ENCODE measurements at places on chromosomes 1 and 21.

DNA sequence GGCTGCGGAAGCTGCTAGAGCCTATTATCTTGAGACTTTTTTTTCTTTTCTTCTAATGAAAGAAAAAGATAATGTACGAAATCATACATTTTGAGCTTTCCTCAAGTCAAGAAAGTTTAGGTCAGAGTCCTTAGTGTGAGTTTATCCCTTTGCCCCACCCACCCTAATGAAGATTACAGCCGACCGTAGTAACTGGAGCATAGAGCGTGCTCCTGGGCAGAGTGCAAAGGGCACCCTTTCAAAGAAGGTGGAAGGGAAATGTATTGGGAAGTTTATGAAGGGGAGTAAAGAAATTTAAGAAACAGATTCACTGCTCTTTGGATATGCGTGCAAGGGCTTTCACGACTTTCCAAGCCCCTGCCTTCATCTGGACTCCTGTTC lies 17.2 kb downstream of the GNG12 start:
- DNase-seq, result no peak

GRCh38 chr1:116873680-116874271 lies 35.9 kb upstream of the PTGFRN start:
- no peak for DNase-seq

- no peak for DNase-seq
These were observed 1.4 kb downstream of the PEA15 start for GRCh38 chr1:160206421-160207117.

DNA sequence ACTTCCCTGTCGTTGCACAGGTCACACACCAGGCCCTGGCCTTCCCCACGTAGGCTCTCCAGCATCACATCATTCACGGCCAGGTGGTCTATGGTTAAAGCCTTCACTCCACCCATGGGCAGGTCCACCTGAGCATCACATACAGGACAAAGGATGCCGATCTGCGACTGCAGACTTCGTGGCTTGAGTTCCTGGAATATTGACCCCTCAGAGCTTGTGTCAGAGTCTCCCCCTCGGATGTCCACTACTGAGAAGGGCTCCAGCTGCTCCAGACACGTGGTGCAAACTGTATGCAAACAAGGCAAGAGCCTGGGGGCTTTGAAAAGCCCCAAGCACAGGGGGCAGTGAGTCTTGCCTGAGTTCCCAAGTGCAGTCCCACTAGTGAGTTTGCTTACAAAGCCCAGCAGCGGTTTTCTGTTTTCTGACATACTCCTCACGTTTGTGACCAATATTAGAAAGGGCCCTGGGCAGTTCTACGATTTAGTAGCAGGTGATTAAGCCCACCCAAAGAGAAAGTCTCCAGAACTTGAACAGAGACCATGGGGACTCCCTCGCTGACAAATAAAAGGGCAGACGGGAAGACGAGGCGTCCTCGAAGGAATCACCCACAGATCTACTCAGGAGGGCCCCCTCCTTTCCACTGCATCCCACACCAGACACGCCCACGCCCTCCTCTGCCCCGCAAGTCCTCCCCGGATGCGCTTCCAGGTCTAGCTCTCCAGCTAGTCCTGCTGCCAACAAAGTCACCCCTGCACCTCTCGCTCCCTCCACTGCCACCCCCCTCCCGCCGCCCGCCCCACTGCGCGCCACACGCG lies 568 bp downstream of the TRIM45 start:
- no peak for DNase-seq

DNA sequence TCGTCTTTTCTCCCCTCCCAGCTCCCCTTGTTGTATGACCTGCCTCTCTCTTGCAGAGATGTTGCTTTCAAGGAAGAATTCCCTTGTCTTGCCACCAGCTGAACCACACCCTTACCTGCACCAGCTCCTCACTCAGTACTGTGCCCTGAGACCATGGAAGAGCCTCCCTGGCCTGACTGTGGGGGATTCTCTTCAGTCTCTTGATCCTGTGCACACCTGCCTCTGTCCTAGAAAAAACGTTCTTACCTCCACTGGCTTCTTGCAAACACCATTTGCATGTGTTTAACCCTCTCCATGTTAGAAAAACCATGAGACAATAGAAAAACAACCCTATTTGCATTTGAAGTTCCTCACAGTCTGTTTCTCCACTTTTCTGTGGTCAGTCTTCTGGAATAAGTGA lies 43.3 kb upstream of the FCRL4 start:
- DNase-seq, result no peak

DNA sequence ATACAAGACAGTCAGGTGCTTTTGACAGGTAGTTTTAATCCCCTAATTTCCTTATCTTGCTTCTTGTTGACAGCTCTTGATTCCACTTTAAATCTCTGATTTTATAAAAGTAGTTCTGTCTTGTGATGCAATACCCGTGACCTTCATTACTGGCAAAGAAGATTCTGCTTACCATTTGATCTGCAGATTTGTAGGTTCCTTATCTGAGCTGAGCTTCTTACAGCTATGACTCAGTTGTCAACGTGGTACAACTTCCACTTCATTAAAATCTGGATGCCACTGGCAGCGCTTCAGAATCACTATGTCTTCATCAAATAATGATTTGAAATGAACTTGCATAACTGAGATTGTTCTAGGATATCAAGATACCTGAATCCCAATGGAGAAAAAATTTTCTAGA lies 543.6 kb upstream of the B3GALT2 start:
- no peak for DNase-seq

GRCh38 chr1:64965366-64966157 lies 787 bp downstream of the JAK1 start:
- peak; percentile 77 for DNase-seq

DNA sequence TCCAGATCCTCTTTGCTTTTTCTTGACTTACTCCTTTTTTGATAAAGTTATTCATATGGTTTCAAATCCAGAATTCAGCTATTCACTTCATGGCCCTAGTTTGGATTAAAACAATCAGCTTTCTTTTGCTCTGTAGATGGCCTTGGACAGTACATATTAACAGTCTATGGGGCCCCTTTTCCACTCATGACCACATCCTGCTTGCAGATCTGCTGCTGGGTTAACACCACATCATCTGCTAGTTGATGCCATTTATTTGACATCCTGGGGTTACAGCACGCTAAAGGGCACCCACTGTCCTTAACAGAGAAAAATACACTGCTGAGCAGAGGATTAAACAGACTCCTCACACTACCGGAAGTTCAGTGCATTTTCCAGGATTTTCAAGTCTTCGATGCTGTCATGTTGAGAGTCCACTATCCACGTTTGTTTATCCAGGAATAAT lies 941 bp upstream of the IFI16 start:
- DNase-seq, result no peak

DNA sequence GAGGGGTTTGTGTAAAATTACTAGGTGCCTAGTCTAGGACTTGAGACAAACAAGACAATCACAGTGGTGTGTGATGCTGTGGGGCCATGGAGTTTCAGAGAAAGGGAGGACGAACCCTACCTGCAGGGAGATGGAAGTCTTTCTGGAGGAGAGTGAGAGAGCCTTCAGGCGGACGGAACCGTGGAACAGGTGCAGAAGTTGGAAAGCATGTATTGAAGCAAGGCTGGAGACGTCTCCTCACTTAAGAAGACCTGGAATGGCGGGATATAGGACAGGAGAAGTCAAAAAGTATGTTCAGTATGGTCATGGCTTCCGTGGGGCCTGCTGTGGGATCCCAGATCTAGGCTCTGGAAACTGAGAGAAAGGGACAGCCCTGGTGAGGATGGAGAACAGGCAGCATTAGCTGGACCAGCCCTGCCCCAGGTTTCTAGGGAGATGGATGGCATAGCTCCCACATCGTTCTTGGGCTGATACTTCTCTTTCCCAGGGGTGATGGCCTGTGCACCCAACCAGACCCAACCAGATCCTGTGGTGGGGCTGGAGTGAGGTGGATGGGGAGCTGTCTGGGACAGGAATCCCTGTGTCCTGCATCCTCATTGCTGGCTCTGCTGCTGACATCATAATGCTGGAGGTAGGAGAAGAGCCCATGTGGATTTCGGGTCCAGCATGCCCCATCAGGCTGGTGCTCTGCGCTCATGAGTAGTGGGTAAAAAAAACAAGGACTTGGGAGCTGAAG lies 15.0 kb upstream of the LRP8 start:
- peak; percentile 28 for DNase-seq

- DNase-seq, result no peak
These were observed 23.8 kb downstream of the PTTG1IP start for GRCh38 chr21:44849616-44850130.
